Ovary (tissue), 10 donors: ENCODE measurements at places on chromosomes 7 and 10. TPM values are rescaled to one million over a fixed set of nuclear protein-coding genes. Genes with fewer than 3 reads are reported as not detected.

- DNase-seq: no peak
Observed at GRCh38 chr10:96843823-96844222, 11.7 kb downstream of the LCOR start.

The SEMA3E gene
- 2.0 TPM for total RNA-seq

GRCh38 chr7:36507475-36508440, 118.1 kb downstream of the ANLN start:
- DNase-seq: no peak

DNA sequence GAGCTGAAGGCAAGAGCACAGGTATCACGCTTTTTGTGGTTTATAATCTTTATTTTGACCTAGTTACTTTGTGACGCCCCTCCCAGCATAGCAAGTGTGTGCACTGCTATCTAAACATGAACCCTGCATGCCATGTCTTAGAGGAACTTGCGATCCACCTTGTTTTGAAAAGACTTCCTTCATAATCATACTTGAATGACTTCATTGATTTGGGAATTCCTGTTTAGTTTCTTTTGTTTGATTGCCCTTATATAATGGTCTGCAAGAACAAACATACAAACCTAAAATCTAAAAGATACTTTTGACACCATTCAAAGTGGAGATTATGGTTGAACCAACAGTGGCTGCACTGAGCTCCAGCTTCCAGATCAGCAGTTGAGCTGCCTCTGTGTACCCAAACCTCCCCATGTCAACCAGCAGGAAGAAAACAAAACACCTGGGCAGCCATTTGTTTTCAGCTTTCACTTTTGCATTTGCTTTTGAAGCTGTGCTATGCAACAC, 132.6 kb downstream of the CELF2 start:
- no peak for DNase-seq

- no peak for DNase-seq
Observed at GRCh38 chr10:89454561-89455347, 40.4 kb downstream of the IFIT5 start.

The FAM25G gene
- not detected for total RNA-seq

- DNase-seq: no peak
Observed at GRCh38 chr10:13894412-13895093, 307.8 kb downstream of the PRPF18 start.

The MGAM2 gene
- not detected for total RNA-seq

DNA sequence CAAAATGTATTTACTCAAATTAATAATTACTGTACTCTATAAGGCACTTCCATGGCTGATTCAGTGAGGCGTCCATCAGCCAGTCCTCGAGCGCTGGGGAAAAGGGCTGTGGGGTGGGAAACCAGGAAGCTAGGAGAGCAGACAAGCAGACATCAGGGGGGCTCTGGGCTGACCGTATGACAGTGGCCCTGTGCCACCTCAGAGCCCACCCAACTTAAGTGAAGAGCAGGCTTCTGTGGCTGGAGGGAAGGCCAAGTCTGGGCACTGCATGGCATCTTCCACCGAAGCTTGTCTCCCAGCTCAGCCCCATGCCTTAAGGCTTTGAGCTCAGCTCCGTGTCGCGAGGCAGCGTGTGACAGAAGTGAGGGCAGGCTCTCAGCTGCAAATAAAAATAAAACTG, 464.5 kb upstream of the ZMIZ1 start:
- no peak for DNase-seq

The GRM3 gene
- total RNA-seq: not detected

GRCh38 chr10:91589015-91589657, 43.7 kb downstream of the PPP1R3C start:
- peak; percentile 38 for DNase-seq

GRCh38 chr10:84511709-84512285, 183.4 kb downstream of the CCSER2 start:
- DNase-seq: no peak

The SUN3 gene
- total RNA-seq: not detected

The HOXA4 gene
- total RNA-seq: 34.0 TPM

DNA sequence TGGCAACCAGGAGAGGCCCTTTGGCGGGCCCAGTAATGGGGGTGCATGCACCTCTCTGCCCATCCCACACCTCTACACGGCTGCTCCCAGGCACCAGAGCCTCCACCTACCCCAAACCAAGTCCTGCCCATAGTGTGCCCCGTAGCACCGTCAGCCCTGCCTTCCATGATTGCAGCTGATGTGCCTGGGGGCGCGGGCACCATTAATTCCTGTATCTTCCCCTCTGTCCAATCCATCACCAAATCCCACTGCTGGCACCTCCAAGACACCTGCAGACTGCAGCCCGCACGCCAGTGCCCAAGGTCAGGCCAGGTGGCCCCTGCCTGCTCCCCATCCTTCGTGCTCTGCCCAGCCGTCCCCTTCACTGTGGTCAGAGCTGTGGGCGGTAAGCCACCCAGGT, 533.0 kb downstream of the PTPRN2 start:
- DNase-seq: peak; percentile 6

GRCh38 chr7:140260352-140261104, 83.7 kb upstream of the KDM7A start:
- DNase-seq: no peak

DNA sequence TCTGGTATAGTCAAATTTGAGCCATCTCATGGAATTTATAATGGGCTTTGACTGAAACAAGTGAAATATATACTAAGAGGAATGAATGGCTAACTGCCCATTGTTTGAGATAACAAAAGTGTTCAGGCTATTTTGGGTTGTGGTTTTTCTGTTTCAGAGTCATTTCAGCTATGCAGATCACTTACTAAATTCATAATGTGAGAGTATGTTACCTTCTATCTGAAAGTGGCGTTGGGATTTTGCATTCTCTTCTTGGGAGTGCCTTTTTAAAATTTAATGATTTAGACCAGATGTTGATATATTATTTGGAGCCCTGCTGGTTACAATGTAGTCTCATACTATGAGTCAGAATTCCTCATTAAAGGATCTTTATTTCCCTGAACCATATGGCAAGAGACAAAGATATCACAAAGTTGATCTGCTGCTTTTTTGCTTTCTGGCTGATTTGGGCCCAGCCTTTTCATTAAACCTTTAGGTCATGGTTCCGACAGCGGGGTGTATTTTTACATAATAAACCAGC, 10.4 kb downstream of the VCL start:
- DNase-seq: no peak

DNA sequence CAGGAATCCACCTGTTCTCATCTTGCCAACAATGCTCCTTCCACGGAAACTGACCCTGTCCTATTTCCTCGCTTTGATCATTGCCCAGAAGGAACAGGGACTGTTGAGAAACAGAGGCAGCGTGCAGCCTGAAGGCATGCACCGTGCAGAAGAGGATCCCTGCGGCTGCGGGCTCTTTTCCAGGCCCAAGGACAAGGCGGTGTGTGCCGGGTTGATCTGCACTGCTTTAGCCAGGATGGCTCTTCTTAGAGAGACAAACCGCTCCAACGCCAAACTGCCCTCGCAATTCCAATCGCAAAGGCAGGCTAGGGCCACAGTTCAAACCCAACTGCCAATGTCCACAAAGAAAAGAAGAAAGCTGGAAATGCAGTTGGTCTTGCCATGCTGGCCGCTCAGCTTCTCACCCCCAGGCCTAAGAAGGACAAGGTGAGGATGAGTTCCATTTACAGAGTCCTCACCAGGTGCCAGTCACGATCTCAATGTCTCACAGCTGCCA, 26.5 kb downstream of the BRI3 start:
- no peak for DNase-seq

- DNase-seq: no peak
Observed at GRCh38 chr7:138853448-138853847, 55.5 kb upstream of the ATP6V0A4 start.

- no peak for DNase-seq
Observed at GRCh38 chr7:75989500-75990388, 4.7 kb downstream of the TMEM120A start.

The PANK1 gene
- total RNA-seq: 6.2 TPM

The OR2A25 gene
- not detected for total RNA-seq

DNA sequence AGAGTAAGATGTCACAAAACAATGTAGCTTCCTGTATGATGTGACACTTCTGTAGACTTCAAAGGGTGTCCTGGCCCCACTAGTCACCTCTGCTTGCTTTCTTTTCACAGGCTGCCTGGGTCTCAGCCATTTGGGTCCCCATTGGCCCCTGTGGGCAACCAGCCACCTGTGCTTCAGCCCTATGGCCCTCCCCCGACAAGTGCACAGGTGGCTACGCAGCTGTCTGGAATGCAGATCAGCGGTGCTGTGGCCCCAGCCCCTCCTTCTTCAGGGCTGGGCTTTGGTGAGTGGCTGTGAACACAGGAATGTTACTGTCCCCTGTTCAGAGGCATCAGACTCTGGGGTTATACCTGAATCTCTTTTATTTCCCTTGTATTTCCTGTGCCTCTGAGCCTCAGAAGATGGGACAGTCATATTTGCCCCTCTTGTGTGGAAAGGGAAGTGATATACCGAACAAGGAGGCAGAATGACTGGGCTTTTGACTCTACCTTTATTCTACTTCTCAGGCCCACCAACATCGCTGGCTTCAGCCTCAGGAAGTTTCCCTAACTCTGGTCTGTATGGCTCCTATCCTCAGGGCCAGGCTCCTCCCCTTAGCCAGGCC, 15.4 kb downstream of the SEC24C start:
- no peak for DNase-seq

The HTR7 gene
- not detected for total RNA-seq

- no peak for DNase-seq
Observed at GRCh38 chr10:124003070-124003419, 90.4 kb downstream of the CHST15 start.

- no peak for DNase-seq
Observed at GRCh38 chr10:17488848-17489247, 34.5 kb upstream of the ST8SIA6 start.
